ENCODE measurements at places on chromosomes 4 and X.

GRCh38 chr4:47907089-47907646 is 7.2 kb downstream of the NFXL1 start:
- DNase-seq = no peak

GRCh38 chr4:169236873-169237626 is 33.7 kb downstream of the SH3RF1 start:
- no peak for DNase-seq

GRCh38 chr4:164894702-164895101 is 17.7 kb downstream of the APELA start:
- DNase-seq = no peak

- DNase-seq = no peak
Measured at GRCh38 chrX:18620349-18620748, 51.6 kb downstream of the RS1 start.

DNA sequence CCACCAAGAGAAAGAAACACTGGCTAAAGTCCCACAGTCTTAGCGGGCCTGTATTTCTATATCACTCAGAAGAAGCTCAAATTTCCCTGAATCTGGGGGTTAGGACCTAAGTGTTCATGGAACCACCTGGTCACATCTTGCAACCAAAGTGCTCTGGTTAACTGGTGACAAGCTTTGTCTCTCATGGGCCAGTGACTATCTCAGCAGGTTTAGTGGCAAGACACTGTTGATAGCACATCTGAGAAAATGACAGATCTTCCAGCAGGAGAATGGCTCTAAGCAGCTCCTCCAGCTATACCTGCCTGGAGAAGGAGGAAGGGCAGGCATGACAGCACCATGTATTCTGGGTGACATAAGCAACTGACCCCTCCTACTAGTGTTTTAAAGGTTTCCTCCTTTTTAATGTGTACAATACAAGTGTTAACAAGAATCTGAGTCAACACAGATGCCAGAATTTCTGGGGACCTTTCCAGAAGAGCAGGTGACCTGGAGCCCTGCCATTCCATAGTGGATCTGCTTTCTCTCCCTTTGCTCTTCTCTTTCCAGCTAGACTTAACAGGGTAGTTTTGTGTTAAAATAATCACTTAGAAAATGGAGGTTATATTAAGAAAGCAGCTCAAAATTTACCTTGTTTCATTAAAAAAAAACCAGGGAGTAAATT is 17.3 kb upstream of the QRFPR start:
- DNase-seq = no peak

DNA sequence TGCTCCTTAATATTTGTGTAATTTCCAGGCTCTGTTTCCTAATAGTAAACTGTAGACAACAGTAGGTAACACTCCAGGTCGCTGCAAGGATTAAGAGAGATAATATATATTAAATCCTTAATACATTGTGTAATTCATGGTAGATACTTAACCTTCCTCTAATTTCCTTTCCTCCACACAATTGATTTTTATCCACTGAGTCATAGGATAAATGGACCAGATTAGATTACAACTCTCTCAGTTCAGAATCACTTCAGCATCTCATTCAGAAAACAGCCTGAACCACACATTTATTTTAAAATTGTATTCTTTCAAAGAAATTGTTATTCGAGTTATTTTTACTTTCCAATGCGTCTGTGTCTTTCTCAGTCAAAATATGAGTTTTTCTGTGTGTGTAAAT is 17.1 kb downstream of the GK2 start:
- no peak for DNase-seq

- no peak for DNase-seq
Measured at GRCh38 chrX:119512146-119512800, 44.0 kb downstream of the SLC25A5 start.

DNA sequence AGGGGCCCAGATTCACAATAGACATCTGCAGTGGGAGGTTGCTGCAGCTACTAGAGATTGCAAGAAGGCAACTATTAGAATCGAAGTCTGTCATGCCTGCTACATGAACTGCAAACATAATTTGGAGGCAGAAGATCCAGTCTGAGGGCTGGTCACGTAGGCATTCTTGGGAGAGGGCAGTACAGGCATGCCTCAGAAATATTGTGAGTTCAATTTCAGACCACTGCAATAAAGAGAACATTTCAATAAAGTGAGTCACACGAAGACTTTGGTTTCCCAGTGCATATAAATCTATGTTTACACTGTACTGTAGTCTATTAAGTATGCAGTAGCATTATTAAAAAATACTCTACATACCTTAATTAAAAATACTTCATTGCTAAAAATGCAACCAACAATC is 585.8 kb upstream of the FAT1 start:
- no peak for DNase-seq

GRCh38 chr4:78610546-78611214 is 59.1 kb downstream of the ANXA3 start:
- DNase-seq = no peak

DNA sequence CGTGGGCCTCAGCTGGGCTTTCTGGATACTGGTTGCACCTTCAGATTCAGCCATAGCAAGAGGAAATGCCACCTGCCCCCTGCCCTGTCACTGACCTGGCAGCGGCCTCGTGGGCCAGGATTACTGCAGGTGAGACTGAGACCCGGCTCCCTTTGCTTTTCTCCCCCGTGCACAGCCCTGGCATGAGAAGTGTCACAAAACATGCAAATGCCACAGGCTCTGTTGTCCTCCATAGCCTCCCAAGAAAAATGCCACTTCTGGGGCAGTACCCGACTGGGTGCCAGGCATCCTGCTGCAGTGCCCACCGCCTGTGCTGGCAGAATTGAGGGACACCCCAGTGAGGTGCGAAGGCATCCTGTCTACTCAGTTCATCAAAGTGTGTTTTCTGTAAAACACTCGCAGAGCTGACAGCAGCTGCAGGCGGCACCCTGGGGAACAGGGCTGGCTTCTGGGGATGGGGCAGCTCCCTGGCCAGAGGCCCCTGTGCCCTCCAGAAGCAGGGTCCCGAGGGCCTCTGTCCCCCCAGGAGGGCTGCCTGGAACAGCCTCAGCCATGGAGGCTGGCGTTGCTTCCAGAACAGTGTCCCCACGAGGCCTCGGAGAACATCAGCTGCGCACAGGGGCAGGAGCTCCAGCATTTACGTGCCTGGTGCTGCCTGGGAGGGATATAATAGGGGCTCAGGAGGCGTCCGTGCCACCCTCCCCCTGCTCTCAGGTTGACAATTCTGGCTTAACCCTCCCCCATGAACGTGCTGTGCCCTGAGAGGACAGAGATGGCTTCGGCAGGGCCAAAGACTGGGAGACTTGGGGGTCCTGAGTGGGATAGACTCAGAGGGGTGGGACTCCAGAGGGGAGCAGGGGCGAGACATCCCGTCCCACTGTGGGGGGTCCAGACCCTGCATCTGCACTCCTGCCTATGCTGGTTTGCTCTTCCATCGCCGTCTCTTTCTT is 99.5 kb upstream of the NKX1-1 start:
- DNase-seq = no peak

- no peak for DNase-seq
Measured at GRCh38 chr4:188660796-188661195, 521.6 kb downstream of the TRIML1 start.

GRCh38 chrX:22533898-22534297 is 261.2 kb downstream of the CBLL2 start:
- DNase-seq = no peak

GRCh38 chrX:20718592-20719380 is 452.1 kb upstream of the RPS6KA3 start:
- no peak for DNase-seq

DNA sequence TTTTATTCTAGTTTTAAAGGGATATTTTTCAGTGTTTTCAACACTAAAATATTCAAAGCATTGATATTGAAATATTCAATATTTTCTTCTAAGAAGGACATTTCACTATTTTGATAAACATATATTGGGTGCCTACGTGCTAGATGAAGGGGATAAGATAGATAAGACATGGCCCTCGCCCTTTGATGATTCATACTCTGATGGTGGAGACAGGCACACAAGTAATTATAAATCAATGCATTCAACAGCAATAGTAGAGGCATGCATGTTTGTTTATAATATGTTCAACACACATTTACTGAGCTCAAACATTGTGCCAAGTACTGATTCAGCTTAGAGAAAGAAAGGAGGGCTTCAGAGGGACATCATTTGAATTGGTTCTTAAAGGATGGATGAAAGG is 22.7 kb downstream of the TMEM47 start:
- DNase-seq = no peak

DNA sequence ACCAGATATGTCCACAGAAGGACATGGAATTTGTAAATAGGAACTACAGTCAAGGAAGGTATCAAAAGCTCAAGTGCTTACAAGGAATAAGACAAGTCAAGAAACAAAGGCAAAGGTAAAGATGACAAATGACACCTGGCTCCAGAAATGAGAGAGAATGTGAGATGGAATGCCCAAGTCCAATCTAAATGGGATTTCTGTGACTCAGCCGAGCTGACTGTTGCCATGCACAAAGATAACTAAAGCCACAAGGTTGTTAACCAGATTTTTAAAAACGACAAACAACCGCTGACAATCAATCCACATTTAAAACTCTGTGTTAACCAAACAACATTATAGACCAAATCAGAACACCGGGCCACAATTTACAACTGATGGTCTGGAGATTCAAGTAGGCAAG is 1.1 kb downstream of the NFXL1 start:
- no peak for DNase-seq

DNA sequence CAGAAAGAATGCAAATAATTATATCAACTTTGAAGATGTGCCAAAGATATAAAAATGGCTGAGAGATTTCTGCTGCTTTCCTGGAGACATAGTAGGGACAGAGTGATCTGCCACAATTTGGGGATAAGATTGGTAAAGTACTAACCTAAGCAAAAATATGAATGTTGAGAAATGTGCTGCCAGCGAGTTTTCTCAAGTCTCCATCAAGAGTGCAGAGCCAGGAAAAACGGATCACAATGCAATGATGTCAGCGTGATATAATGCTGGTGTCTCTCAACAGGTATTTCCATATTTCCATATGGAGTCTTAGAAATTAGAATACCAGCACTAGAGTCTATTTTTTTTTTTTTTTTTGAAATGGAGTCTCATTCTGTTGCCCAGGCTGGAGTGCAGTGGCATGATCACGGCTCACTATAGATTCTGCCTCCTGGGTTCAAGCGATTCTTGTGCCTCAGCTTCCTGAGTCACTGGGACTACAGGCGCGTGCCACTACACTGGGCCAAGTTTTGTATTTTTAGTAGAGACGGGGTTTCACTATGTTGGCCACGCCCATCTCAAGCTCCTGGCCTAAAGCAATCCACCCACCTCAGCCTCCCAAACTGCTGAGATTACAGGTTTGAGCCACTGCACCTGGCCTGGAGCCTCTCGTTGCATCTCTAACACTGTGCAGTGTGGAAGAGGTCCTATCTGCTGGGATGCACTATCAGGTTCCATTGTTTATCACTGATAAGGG is 893.5 kb downstream of the TRIML1 start:
- no peak for DNase-seq

GRCh38 chrX:56222473-56223000 is 9.6 kb upstream of the KLF8 start:
- DNase-seq = no peak

GRCh38 chr4:181822005-181822375 is 421.2 kb upstream of the TENM3 start:
- no peak for DNase-seq

GRCh38 chr4:20684852-20685763 is 15.2 kb upstream of the PACRGL start:
- no peak for DNase-seq

Measured in stimulated activated CD8-positive, alpha-beta memory T cell treated with anti-CD3 and anti-CD28 coated beads, Interleukin-7, amount 100 ng/mL, for 1 hour (primary cell).